ENCODE measurements at places on chromosomes 12 and 14.

- no peak for DNase-seq
Observed at GRCh38 chr14:70696026-70696425, 54.3 kb downstream of the TTC9 start.

GRCh38 chr12:88577537-88577936 is 2.7 kb downstream of the KITLG start:
- DNase-seq: no peak

DNA sequence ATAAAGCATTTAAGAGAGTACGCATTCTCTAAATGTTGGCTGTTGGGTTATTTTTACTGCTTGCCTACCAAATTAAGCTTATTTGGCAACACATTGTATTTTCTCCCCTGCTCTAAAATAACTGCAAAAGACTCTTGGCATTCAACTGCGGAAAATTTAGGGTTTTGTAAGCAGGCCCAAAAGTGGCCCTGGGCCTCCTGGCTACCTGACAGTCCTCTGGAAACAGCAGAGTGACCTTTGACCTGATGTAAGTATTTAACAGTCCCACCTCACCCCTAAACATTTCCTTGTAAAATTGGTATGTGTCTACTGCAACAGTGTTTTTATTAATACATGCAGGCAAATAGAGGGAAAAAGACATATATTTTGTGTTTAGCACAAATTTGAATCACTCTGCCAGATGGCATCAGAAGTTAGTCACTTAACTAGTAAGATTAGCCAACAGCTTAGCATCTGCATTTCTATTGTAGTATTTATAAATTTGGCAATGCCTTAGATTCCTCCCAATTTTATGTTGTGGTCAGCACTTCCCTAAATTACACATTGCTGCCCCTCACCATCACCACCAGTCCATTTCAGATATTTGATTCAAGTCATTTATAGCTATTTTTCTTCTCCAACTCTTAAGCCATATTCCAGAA is 11.2 kb downstream of the LLPH start:
- no peak for DNase-seq

- DNase-seq: peak; percentile 54
Observed at GRCh38 chr14:22887260-22887989, 4.4 kb downstream of the REM2 start.

DNA sequence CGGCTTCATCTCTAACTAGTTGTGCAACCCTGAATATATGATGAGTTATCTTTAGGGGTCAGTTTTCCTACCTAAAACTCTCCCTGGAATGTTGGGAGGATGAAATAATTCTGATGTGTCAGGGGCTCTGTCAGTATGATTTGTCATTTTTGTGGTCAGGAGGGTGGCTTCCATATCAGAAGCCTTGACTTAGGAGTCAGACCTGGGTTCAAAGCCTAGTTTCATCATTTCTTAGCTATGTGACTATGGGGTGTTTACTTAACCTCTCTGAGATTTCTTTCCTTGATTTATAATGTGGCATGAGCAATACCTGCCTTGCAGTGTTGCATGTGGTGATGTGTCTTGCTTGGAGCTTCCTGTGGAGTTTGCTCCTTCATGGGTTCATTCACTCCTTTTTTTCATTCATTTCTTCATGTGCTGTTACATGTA is 146.8 kb downstream of the CHST11 start:
- no peak for DNase-seq

DNA sequence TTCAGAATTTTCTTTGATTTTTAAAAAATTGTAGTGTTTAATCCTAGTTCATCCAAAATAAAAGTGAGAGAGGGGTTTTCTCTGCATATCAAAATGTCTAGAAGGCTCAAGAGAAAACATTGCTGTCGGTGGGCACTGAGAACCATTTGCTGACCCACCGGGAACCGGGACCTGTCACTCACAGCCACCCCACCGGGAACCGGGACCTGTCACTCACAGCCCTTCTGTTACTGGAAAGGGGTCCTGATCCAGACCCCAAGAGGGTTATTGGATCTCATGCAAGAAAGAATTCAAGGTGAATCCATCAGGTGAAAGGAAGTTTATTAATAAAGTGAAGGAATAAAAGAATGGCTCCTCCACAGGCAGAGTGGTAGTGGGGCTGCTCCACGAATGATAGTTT is 106.0 kb upstream of the SFSWAP start:
- no peak for DNase-seq

Measured in nephron progenitor cell (in vitro differentiated cells).